ENCODE measurements at places on chromosomes 12 and 14.

GRCh38 chr12:76144245-76144549, 59.7 kb upstream of the NAP1L1 start:
- DNase-seq, result peak; percentile 76

- no peak for DNase-seq
Observed at GRCh38 chr14:101232340-101233020, 328.8 kb upstream of the DIO3 start.

- peak; percentile 41 for DNase-seq
Observed at GRCh38 chr14:35229084-35229791, 62.9 kb upstream of the PSMA6 start.

- DNase-seq, result peak; percentile 21
Observed at GRCh38 chr14:49863487-49864281, 11.1 kb upstream of the NEMF start.

- DNase-seq, result no peak
Observed at GRCh38 chr12:40158592-40159111, 52.8 kb upstream of the SLC2A13 start.

DNA sequence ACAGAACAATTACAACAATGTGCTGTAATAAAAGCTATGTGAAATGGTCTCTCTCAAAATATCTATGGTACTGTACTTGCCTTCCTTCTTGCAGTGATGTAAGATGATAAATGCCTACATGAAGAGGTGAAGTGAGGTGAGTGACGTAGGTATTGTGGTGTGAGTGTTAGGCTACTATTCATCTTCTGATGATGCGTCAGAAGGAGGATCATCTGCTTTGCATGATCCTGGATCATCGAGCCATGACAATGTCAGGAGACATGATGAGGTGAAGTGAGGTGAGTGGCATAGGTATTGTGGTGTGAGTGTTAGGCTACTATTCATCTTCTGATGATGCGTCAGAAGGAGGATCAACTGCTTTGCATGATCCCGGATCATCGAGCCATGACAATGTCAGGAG, 105.8 kb downstream of the KCNC2 start:
- DNase-seq, result no peak

GRCh38 chr12:75725521-75726111, 214.2 kb upstream of the KRR1 start:
- DNase-seq, result peak; percentile 54

DNA sequence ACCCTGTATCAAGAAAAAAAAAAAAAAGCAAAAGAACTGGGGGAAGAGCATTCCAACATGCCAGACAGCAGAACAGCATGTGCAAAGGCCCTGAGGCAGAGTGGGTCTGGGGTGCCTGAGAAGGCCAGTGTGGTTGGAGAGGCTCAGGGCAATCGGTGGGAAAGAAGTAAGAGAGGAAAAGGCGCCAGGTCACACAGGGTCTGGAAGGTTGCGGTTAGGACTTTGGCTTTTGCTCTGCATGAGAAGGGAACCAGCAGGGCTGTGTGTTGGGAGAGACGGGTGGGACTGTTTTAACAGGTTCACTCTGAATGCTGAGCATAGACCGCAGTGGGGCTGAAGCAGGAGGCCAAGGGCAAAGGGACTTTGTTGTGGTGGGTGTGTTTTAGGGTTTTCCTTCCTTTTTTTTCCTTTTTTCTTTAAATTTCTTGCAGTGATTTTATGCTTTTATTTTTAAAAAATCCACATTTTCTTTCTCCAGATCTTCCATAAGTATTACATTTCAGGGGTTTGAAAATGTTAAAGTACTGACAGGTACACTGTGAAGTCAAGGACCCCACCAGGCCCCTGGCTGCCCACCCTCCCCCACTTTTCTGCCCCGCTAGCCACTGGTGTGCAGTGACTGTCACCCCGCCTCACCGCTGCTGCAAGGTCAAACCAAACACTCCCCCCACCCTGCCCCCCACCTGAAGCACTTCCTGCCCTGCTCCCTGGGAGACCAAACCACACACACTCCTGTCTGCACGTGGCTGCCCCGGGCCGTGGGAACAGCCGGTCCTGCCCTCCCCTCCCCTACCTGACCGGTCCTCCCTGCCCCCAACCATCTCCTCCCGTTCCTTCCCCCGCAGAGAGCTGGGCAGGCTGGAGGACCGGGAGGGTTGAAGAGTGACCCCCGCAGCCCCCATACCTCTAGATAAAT, 30.0 kb downstream of the DTX1 start:
- no peak for DNase-seq

Measured in endothelial cell of umbilical vein (primary cell).